ENCODE measurements at places on chromosomes 3 and 15.

- DNase-seq: no peak
Observed at GRCh38 chr3:122189357-122189756, 5.9 kb downstream of the CASR start.

- DNase-seq: peak; percentile 59
Observed at GRCh38 chr15:60673918-60674558, 195.1 kb upstream of the ICE2 start.

DNA sequence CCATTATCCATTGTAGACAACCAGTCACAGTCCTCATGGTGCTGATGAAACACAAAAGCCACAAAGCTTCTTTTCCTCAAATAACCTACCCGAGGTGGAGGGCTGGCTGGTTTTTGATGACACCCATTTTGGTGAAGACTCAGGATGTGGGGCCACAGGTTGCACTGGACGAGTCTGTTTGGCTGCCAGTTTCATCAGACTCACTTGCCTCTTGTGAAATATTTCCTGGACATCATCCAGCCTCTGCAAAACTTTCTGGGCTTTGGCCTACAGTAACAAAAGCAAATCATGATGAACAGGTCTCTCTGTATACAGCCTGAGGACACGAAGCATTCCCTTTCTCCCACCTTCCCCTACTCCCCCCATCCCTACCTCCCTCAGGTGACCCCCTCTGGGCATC, 42.2 kb downstream of the B3GNT5 start:
- no peak for DNase-seq

DNA sequence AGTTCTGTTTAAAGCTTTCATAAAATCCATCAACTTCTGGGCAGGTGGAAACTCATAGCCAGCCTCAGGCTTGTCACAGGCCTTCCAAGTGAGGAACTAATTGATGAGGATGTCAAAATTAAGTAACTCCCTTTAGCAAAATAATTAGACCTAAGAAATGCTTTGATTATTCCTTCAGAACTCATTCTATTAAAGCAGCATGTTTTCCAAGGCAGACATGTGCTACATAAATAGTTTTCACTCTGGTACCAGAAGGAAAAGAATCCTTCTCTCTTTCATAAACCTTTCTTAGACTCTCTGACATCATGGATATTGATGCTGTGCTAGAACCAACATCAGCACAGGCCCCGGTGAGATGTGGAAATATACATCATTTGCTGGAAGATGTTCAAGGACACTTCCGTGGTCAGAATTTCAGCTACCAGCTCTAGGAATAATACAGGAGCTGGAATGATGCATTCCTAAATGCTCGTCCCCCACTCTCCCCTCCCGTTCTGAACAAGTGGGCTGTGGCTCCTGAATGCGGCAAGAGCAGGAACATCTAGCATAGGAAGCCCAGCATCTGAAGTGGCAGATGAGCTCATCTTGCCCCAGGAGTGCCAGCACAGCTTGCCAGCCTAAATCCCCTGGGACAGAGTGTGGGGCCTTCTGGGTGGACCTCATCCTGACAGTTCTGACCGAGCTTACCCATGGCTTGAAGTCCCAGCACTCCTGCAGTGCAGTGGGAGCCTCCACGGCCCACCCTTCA, 82.4 kb downstream of the WWTR1 start:
- peak; percentile 85 for DNase-seq

- DNase-seq: no peak
Observed at GRCh38 chr15:64731805-64732151, 43.6 kb downstream of the RBPMS2 start.

DNA sequence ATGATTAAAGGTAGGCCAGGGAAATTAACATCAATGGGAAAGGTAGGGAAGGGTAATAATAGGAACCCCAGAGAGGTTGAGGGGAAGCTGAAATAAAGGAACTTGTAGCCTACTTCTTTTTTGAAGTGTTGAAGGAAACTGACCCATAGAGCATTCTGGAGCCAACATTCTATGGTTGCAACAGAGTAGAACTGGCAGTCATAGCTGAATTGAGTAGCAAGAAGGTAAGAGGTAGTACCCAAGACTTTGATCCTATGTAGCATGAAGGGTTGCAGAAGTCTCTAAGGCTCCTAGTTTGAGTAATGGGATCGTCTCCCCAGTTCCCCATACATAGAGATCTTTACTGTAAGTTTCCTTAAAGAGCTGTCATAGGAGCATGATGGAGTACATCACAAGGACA, 7.4 kb upstream of the ZNF774 start:
- DNase-seq: no peak

DNA sequence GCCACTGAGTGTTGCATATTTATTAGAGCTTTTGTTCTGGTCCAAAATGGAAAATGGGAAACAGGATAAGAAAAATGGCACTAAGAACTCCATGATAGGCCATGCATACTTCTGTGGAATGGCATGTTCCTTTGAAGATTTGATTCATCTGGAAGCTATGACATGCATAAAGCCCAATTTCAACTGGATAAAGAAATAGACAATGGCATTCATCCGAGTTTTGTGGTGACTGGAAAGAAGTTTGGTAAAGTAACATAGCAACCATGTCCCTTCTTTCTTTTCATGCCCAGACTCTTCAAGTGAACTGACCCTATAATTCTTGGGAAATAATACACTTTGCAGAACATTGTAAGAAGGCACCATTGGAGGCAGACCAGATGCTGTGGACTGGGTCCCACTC, 368.4 kb upstream of the IL12A start:
- DNase-seq: no peak

DNA sequence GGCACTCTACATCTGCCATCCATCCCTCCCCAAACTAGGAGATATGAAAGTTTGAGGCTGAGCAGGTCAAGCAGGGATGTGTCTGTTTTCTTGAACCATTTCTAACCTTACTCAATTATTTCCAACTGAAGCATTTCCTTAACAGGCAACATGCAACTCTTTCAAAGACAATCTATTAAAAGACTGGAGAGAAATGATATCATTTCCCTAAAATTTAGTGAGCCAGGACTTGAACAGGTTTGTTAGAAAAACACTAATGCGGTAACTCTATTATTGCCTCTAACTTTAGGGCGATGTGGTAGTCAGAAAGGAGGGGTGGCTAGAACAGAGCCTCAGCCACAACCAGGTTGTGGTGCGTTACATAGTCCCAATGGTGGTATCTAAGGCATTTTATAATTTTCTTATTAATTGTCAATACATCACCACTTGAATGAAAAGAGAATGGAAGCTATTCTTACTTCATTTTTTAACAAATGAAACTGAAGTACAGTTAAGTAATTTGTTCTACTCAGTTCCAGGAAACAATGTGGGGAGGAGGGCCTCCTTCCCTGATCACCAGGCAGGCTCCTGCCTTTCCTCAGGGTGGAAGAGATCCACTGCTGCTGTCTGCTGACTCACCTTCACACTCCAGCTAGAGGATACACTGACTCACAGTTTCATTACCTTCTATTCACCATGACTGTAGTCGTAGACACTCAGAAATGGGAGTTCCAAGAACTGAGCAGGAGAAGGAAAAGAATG, 22.8 kb downstream of the MYO1E start:
- DNase-seq: peak; percentile 75

GRCh38 chr15:100108846-100109245, 232.9 kb downstream of the ADAMTS17 start:
- DNase-seq: no peak

- no peak for DNase-seq
Observed at GRCh38 chr15:62886431-62887071, 156.0 kb upstream of the TPM1 start.

DNA sequence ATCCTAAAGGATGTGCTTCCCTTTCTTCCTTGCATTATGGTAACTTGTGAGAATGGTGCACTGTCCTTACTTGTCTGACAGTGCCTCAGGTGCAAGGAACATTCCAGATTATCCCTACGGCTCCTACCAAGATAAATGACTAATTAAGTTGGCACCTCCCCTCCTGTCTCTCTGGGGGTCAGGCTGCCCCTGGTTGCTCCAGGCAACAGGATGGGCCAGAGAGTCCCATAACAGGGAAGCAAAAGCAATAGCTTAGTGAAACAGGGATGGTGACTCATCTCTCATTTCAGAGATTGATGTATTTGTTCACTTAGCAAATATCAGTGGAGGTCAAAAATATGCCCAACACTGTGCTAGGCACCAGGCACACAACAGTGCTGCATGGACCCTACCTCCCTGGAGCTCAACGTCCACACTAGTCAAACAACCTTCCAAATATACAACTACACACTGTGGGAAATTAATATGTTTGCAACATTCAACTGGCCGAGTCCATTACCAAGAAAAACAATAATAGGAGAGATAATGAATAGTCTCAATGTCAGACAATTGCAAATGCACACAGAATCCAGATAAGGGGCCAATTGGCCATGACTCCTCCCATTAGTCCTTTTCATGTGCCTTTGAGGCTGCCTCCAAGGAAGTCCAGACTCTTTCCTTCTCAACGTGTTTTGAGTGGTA, 249.0 kb downstream of the TLE3 start:
- DNase-seq: no peak

DNA sequence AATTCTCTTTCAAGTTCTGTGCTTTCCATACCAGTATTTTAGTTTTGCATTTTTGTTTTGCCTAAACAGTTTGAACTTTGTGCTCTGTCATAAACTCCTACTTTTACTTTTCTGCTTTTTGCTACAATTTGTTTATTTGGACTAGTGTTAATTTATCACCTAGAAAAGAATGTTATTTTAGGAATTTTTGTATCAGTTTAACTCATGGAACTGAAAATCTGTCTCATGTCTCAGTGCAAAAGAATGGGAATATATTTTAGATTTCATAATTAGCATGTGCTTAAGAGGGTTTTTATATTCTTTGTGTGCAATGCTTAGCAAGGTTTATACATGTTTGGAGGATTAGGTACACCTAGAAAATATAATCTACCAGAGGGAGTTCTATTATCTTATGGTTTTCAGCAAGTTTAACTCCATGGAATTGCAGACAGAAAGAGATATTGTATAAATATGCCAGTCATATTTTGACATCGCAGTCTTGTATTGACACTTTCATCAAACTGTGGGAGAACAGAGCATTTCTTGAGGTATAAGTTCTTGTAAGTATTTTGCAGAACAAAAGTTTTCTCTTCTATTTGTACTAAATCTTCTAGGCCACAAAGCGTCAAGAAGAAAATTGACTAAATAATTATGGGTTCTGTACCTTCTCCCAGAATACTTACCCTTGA, 409.9 kb downstream of the RBMS3 start:
- no peak for DNase-seq

DNA sequence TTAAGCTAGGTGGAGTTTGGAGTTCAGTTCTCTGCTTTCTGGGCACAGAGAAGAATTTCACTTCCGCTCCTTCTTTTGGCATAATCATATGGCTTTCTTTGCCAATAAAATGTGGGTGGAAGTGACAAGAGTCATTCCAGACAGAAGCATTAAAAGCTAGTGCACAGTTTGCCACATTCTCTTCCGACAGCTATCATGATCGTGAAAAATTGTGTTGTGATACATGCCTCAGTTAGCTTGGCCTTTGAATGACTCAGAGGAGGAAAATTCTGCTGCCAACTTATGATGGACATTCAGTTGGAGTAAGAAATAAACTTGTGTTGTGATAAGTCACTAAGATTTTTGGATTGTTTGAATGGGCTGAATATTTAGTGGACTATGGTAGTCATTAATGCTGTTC, 291.7 kb upstream of the SATB1 start:
- DNase-seq: no peak

DNA sequence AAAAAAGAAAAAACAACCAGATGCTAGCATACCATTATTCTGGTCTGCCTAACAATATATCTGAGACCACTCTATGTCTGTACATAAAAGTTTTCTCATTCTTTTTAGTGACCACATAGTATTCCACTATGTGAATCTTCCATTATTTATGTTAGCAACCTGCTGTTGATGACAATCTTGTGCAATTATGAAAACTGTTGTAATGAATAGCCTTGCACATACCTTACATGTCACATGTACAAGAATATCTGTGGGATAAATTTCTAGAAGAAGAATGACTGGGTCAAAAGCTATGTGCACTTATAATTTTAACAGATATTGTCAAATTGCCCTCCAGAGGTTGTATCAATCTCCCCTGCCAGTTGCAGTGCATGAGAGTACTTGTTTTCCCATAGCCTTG, 62.5 kb downstream of the ARHGAP31 start:
- DNase-seq: no peak

DNA sequence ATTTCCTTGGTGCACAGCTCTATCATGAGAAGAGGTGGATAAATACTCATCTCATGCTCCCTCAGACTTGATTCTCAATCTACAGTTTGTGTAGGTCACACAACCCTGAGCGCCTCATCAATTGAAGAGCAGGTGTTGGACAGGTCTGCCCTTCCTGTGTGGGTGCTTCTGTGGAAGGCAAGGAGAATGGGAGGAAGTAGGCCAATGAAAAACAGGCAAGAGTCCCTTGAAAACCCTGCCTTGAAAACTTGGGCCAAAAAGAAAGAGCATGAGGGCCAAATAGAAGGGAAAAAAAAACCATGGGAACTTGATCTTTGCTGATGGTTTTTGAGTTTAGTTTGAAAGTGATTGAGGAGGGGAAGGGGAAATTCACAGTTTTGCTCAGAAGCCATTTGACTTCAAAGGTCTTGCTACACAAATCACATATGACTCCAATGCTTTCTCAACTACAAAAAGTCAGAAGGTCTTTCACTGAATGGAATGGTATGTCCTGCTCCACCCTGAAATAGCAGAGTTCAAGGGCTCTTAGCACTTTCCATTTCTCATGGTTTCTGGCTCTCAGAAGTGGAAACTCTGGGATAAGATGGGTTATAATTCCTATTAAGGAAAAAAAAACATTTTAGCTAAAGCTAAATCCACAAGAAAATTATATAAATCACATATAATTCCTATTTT, 37.2 kb upstream of the TM4SF1 start:
- no peak for DNase-seq

GRCh38 chr15:72521682-72522081, 47.6 kb downstream of the ARIH1 start:
- no peak for DNase-seq

DNA sequence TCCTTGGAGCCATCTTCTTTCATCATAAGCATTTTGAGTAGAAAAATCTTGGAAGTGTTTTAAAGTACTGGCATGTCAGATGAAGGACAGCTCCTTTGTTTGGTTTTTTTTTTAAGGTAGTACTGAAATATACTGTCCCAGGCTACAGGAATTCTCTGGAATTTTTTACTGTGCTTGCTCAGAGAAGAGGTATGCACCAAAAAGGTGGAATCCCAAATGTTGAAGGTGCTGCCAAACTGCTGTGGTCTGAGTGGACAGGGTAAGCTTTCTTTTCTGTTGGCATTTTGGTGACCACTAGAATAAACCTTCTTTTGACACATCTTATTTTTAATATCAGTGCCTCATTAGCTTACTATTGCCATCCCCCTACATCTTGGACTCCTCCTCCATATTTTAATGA, 7.2 kb downstream of the GNL3 start:
- no peak for DNase-seq

- DNase-seq: no peak
Observed at GRCh38 chr15:62942428-62942827, 100.1 kb upstream of the TPM1 start.

- no peak for DNase-seq
Observed at GRCh38 chr3:45986303-45986982, 9.2 kb downstream of the FYCO1 start.

- no peak for DNase-seq
Observed at GRCh38 chr3:173399044-173399443, 1.5 kb downstream of the NLGN1 start.

- DNase-seq: peak; percentile 71
Observed at GRCh38 chr15:81327516-81327915, 3.6 kb upstream of the STARD5 start.

Measured in AG04449 (cell line).